ENCODE measurements at places on chromosomes 1 and 21. TPM values are rescaled to one million over a fixed set of nuclear protein-coding genes. Genes with fewer than 3 reads are reported as not detected.

The CHI3L1 gene
- not detected for polyA plus RNA-seq

The LRRC38 gene
- not detected for polyA plus RNA-seq

The PLXNA2 gene
- 3.6 TPM for polyA plus RNA-seq

The KCNJ6 gene
- 0.50 TPM for polyA plus RNA-seq

The OR2L5 gene
- polyA plus RNA-seq: not detected

The BEND5 gene
- 9.4 TPM for polyA plus RNA-seq

The SV2A gene
- polyA plus RNA-seq: 65.2 TPM

The RRAGC gene
- polyA plus RNA-seq: 39.6 TPM

The SFT2D2 gene
- 0.59 TPM for polyA plus RNA-seq

The PRAMEF18 gene
- not detected for polyA plus RNA-seq

The ANGPTL1 gene
- polyA plus RNA-seq: 0.52 TPM

The ZBTB37 gene
- 0.59 TPM for polyA plus RNA-seq

The CFAP74 gene
- 1.2 TPM for polyA plus RNA-seq

The LCE1B gene
- polyA plus RNA-seq: not detected

The UBASH3A gene
- not detected for polyA plus RNA-seq

The SELENBP1 gene
- polyA plus RNA-seq: 0.83 TPM

The LMX1A gene
- not detected for polyA plus RNA-seq

The VWA5B1 gene
- not detected for polyA plus RNA-seq

The CD244 gene
- polyA plus RNA-seq: 0.47 TPM

The RIIAD1 gene
- 67.9 TPM for polyA plus RNA-seq

The PTPN22 gene
- polyA plus RNA-seq: 2.0 TPM

The CAPN9 gene
- polyA plus RNA-seq: not detected

The FAM163A gene
- polyA plus RNA-seq: not detected

The NUF2 gene
- polyA plus RNA-seq: 2.9 TPM

The FAM177B gene
- 1.0 TPM for polyA plus RNA-seq

The MTARC1 gene
- polyA plus RNA-seq: 7.8 TPM

The DNAJC6 gene
- polyA plus RNA-seq: 92.3 TPM

The NHLH1 gene
- 1.7 TPM for polyA plus RNA-seq

The AMY1A gene
- not detected for polyA plus RNA-seq

The SYNC gene
- 37.0 TPM for polyA plus RNA-seq

The ENAH gene
- polyA plus RNA-seq: 2.5 TPM

The FAM72A gene
- polyA plus RNA-seq: 3.9 TPM

The HPCA gene
- polyA plus RNA-seq: 1.0 TPM

The MFSD2A gene
- 0.73 TPM for polyA plus RNA-seq

The SH3BP5L gene
- 1.0 TPM for polyA plus RNA-seq

The KRTAP10-7 gene
- polyA plus RNA-seq: not detected

The VSIG8 gene
- not detected for polyA plus RNA-seq

The PAX7 gene
- not detected for polyA plus RNA-seq

The HUNK gene
- 22.5 TPM for polyA plus RNA-seq

The GJB5 gene
- polyA plus RNA-seq: 11.5 TPM

The OLIG2 gene
- polyA plus RNA-seq: 1.0 TPM

The EDN2 gene
- polyA plus RNA-seq: not detected

The GSTM5 gene
- 13.3 TPM for polyA plus RNA-seq

The KRTAP7-1 gene
- not detected for polyA plus RNA-seq
